ENCODE measurements at places on chromosomes 12 and 14.

DNA sequence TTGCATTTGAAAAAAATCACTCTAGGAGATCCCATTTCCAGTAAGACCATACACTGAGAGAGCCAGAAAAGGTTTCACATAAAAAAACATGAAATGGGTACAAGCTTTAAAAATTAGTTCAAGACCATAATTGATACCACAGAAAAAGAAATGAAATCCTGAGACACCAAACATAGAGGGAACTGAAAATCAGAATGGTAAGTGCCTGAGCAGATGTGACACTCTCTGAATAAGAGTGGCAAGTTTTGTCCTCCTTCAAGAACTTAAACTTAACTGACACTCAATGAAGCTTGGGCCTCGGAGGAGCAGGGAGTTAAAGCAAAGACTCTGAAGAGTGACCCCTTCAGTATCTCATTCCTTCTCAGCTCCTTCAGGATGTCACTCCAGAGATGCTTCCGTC, 23.2 kb upstream of the PTGDR start:
- no peak for DNase-seq

DNA sequence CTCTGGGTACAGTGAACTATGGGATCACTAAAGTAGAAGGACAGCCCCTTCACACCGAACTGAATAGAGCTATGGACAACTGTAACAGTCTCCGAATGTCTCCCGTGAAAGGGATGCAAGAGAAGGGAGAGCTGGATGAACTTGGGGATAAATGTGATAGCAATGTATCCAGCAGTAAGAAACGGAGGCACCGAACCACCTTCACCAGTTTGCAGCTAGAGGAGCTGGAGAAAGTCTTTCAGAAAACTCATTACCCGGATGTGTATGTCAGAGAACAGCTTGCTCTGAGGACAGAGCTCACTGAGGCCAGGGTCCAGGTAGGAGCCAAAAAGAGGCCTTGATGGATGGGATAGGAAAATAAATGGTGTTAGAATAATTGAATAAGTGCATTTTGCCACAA, 3.5 kb downstream of the ALX1 start:
- DNase-seq = no peak

DNA sequence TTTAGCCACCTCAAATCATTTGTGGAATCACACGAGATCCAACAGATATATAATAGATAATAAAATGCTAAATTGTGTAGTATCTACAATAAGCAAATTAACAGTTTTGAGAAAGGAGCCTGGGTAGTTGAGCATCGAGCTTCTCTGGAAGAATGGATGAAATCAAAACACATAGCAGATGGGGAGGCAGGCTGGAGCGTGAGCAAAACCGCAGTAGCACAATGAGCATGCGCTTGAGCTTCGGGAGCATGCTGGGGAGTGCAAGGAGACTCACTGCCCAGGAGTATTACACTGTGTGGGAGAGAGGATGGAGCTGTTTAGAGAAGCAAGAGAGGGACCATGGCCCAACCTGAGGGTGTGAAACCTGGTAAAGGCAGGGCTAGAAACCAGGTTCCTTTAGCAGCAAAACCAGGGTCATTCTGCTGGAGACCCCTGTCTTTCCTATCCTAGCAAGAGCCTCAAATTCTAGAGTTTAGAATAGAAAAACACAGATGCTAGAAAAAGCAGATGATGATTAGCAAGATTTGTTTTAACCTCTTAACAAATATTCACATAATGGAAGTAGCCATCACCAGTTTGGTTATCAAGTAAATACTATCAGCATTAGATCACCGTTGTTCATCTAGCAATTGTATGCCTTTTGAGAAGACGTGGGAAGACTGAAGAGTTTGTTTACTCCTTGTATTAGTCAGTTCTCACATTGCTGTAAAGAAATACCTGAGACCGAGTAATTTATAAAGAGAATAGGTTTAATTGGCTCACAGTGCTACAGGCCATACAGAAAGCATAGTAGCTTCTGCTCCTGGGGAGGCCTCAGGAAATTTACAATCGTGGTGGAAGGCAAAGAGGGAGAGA, 484.8 kb downstream of the EGLN3 start:
- DNase-seq = peak; percentile 64

GRCh38 chr12:87796961-87797516, 232.2 kb downstream of the C12orf50 start:
- DNase-seq = no peak

DNA sequence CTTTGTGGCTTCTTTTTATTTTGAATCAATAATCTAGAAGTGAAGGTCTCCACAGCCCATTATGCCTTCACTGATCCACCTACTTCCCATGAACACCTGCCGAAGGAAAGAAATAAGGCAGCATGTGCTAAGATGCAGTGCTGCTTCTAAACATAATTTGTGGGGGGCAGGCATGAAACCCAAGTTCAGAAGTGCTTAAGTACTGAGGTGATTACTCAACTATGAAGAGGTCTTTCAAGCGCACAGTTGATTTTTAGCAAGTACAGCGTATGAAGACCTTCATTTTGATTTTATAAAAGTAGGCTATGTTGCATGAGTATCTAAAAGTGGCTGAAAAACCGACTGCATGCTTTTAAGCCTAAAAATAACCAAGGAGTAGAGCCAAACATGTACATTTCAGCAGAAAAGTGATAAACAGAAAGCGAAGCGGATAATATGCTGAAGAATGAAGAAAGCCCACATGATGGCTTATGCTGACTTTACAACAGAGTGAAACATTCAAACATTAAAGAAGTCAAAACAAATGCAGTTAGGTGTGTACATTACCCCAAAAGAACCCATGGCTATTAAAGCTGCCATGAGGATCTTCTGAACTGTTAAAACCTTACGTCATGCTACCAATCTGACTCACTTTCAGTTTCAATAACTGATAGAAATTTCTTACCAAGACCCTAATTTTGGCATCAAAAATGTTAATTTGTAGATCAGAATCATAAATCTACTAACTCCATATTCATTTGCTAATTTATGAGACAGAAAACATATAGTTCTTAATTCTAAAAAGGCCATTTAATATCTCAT, 29.3 kb downstream of the KICS2 start:
- no peak for DNase-seq

- DNase-seq = no peak
Measured at GRCh38 chr12:116856729-116857128, 24.5 kb downstream of the HRK start.

- DNase-seq = no peak
Measured at GRCh38 chr14:94051115-94051514, 25.0 kb downstream of the OTUB2 start.

DNA sequence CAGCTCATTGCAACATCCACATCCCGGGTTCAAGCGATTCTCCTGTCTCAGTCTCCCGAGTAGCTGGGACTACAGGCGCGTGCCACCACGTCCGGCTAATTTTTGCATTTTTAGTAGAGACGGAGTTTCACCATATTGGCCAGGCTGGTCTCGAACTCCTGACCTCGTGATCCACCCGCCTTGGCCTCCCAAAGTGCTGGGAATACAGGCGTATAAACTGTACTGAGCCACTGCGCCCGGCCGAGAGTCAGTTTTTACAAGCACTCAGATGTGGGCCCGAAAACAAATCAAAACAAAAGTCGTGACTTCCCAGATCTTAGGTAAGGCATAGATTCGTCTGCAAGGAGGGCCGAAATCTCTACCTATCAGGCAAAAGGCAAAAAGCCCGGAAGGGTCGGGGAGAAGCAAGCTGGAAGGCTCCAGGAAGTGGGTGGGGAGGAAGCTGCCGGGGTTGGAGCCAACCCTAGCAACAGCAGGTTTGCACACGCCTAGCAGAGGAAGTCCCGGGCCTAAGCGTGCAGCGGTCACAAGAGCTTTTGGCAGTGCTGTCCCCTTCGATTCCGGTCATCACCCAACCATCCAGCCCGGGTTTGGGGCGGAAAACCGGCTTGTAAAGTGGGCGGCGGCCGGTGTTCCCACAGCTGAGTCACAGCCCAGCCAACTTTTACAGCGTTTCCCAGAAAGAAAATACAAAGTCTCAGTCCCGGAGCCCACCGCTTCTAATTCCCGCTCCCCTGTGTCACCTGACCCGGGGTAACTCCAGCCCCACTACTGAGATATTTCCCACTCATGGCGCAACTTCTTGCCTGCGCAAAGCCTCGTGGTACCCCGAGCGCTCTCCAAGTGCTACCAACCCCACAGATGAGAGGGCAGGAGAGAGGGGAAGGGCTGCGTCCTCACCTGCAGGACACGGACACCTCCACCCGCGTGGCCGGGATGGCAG, 583 bp downstream of the CPNE8 start:
- DNase-seq = peak; percentile 54

DNA sequence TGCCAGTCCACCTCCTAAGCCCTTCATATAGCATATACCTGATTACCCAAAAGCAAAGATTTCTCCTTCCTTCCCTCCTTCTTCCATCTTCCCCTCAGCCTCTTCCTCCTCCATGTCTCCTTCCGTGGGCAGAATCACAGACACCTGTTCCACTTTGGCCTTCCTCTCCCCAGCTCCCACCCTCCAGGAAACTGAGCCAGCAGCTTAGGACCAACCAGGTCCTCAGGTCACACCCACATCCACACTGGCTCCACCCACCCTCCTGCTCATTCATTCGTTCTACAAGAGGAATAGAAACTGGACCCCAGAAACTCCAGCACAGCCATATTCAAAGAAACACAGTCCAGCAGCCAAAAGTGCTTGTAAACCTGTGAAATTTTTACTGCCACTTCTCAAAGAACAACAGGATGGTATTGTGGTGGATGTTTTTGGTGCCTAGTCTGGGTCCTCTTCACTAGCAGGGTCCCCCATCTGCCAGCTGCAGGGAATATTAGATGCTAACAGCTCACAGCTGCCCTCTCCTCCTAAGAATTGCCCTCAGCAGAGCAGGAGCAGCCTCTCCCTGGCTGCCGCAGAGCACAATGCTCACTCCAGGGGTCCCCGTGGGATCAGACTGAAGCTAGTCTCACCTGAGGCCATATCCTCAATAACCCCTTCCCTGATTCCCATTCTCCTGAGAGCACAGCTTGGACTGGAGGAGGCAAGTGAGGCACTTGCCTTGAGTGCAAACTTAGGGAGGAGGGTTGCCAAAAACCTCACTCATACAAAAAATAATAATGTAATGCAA, 18.4 kb downstream of the CMKLR1 start:
- DNase-seq = no peak

GRCh38 chr12:23750923-23751322, 198.5 kb downstream of the SOX5 start:
- DNase-seq = no peak

DNA sequence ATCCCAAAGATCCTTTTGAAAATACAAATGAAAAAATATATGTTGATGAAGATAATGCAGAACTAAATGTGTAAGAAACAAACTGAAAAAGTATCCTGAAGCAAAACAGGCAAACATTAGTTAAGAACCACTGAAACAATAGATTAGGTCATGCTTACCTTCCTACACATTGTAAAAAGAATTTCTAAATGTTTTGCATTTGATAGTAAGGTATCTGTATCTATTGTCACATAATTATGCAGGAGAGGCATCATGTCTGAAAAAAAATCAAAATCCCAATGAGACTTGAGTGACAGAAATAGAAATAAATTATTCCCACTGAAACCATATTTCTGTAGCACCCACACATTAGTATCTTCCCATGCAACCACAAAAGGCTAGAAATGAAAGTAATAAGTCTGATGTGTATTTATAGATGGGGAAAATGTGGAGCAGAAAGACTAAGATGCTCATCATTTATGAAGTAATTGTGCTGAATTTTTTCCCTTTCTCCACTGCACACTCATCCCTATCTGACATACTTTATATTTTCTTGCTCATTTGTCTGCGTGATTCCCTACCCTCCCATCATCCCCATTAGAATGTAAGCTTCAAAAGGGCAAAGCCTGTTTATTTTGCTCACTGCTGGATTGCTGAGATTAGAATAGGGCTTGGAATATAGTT, 43.5 kb downstream of the IPO8 start:
- DNase-seq = no peak

DNA sequence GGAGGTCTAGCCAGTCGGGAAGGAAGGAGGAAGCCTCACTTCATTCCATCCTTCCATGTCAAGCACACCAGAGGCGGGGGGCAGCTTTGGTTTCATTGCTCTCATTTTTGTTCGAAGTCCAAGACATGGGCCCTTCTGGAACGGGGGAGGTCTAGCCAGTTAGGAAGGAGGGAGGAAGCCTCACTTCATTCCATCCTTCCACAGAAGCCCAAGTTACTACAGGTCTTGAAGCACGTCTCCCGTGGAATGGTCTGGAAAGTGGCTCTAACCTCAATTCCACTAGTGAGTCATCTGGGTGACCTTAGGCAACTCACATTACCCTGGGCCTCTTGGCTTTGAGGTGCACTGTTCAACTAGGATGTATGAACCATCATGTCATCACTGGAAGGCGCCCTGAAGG, 156.3 kb downstream of the NTF3 start:
- no peak for DNase-seq
